ENCODE measurements at places on chromosomes 2 and 18.

GRCh38 chr18:22939649-22940048 lies 6.5 kb downstream of the RBBP8 start:
- DNase-seq = no peak

GRCh38 chr2:45256173-45256866 lies 247.1 kb upstream of the SIX2 start:
- no peak for DNase-seq

- no peak for DNase-seq
These were observed 14.4 kb downstream of the STK11IP start for GRCh38 chr2:219611866-219612576.

GRCh38 chr18:43665105-43665788 lies 388.0 kb upstream of the SYT4 start:
- no peak for DNase-seq

- no peak for DNase-seq
These were observed 98.7 kb downstream of the STPG4 start for GRCh38 chr2:47056374-47056773.

- DNase-seq = no peak
These were observed 55.1 kb upstream of the RAPGEF4 start for GRCh38 chr2:172680436-172681068.

DNA sequence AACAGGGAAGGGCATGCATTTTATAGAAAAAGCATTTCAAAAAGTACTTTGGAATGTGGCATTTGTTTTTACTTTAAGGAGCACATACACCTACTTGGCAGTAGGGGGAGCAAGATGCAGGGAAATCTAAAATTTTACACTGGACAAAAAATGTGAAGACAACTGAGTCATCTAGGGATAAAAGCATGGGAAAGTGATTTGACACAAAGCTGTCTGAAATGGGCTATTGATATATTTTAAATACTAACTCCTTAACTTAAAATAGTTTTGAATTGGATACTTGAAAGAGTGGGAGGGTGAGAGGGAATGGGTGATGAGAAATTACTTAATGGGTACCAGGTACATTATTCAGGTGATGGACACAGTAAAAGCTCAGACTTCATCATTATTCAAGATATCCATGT lies 15.8 kb downstream of the TMEM200C start:
- no peak for DNase-seq

DNA sequence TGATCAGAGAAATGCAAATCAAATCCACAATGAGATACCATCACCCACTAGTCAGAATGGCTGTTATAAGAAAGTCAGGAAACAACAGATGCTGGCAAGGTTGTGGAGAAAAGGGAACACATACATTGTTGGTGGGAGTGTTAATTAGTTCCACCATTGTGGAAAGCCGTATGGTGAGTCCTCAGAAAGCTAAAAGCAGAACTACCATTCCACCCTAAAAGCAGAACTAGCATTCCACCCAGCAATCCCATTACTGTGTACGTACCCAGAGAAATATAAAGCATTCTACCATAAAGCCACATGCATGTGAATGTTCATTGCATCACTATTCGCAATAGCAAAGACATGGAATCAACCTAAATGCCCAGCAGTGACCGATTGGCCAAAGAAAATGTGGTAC lies 60.7 kb downstream of the ANKRD62 start:
- DNase-seq = no peak

DNA sequence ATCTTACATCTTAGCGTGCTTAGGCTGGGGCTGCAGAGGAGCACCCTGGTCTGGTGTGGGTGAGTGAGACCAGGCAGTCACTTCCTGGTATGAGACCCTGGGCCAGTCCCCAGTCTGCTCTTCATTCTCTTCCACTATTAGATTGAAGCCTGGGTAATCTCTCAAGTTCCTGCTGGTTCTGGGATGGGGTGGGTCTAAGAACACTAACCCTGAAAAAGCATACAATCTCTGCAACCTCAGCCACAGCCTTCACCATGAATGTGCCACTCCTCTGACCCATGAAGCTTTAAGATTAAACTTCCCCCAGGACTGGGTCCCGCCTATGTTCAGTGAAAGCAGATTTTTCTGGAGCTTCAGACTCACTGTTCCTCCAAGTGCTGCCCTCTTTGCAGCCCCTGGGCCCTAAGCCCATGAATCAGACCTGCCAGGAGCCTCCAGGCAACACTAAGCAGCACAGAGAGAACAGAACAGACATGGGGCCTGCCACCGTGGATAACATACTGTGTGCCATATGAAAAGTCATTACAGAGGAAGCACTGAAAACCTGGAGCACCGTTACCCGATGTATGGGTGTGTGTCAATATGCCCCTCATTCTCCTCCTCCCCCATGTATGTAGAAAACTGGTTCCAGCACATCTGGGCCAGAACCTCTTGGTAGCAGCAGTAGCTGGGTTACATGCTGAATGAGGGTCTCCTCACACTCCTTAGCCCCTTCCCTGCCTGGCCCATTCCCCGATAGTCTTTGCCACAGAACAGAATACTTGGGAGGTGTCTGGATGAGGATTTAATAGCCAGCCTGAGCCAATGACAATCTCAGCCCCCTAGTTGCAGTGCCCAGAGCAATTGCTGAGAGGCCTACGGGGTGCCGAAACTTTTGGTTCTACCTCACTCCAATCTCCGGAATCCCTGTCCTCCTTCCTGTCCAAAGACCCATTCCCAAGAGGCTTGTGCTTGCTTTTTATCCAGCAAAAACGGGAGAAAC lies 2.7 kb upstream of the SIX2 start:
- DNase-seq = no peak

- no peak for DNase-seq
These were observed 610.0 kb downstream of the KCNJ3 start for GRCh38 chr2:155308367-155309009.

DNA sequence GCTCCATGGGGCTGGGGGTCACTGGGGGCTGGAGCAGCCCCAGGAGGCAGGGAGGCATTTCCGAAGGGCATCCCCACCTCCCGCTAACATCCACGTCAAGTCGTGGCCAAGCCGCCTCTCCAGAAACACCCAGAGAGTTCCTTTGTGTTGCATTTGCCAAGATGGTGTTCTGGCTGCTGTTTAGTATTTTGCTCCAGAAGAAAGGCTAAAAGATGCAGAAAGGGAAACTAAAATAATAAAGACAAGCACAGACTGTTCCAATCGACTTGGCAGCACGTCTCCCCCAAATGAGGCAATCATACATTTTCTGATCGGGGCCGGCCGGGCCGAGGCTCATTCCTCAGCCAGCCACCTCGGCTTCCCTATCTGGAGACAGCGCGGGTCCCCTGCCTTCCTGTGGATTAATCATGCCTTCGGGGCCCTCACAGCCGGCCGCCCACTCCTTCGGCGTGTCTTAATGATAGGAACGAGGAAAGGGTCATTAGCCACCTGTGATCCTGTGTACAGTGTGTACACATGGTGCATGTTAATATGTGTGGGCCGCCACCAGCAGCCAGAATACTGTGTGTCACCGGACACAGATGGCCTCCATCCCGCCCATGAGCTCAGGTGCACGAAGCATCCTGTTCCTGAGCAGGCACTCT lies 169.2 kb downstream of the KLHL29 start:
- no peak for DNase-seq

DNA sequence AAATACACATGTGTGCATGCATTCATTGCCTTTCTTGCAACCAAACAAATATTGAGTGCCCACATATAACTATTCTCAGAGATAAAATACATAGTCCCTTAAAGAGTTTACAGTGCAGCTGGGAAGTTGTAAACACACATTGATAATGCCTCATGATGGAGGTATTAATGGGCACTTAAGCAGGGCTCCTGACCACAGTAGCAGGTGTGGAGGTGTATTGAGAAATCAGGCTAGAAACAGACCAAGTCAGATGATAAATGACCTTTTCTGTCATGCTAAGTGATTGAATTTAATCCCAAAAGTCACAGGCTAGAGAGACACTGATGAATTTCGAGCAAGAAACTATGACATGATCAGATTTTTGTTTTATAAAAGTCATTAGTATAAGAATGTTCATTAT lies 157.7 kb downstream of the ZNF385B start:
- DNase-seq = no peak

- no peak for DNase-seq
These were observed 83.2 kb downstream of the CELF4 start for GRCh38 chr18:37482433-37482832.

DNA sequence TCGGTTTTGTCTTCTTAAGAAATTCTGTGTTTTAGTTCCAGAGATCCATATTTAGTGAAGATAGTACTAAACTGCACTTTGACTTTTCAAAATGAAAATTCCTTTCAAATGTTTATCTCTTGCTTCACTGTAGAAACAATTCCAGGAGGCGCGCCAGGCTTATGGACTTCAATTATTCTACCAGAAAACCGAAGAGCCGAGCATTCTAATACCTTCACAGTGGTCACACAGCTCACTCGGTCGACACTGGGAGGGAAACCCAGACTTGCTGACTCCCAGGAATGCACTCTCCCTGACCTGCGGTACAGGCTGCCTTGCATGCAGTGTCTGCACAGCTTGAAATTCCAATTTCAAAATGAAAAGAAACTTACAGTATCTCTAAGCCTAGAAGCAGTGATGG lies 119.9 kb upstream of the PIEZO2 start:
- DNase-seq = no peak

DNA sequence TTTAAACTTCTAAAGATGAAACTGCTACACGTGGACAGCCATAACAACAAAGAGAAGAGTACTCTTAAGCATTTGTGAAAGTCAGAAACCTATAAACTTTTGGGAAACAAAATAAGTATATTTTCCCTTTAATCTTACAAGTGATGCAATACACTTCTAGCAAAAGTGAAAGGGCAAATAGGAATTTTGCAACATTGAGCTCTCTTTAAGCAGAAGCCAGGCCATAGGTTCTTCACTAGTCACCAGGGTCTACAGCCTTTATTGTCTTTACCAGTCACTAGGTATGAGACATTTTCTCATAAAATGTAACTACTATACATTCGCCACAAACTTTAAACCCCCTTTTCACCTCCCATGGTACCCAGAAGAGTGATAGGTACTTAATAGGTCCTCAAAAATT lies 37.5 kb downstream of the SCN1A start:
- DNase-seq = no peak

GRCh38 chr2:45169339-45170190 lies 160.3 kb upstream of the SIX2 start:
- DNase-seq = no peak

- DNase-seq = no peak
These were observed 185.1 kb upstream of the LHCGR start for GRCh38 chr2:48940606-48941005.

GRCh38 chr2:74448771-74449170 lies 6.1 kb upstream of the INO80B start:
- DNase-seq = no peak

GRCh38 chr2:126413079-126413478 lies 242.9 kb upstream of the GYPC start:
- DNase-seq = peak; percentile 3

DNA sequence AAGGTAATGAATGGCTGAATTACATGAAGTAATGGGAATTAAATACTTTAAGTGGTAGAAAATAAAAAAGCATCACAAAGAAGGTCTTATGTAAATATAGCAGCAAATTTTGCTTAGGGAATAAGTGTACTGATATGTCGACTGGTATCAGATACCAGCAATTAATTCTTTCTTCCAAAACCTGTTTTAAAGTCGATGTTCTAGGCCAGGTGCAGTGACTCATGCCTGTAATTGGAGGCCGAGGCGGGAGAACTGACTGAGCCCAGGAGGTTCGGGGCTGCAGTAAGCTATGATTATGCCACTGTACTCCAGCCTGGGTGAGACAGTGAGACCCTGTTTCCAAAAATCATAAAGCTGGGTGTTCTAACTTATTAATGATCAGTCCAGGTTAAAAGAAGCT lies 30.3 kb downstream of the SP3 start:
- DNase-seq = no peak

DNA sequence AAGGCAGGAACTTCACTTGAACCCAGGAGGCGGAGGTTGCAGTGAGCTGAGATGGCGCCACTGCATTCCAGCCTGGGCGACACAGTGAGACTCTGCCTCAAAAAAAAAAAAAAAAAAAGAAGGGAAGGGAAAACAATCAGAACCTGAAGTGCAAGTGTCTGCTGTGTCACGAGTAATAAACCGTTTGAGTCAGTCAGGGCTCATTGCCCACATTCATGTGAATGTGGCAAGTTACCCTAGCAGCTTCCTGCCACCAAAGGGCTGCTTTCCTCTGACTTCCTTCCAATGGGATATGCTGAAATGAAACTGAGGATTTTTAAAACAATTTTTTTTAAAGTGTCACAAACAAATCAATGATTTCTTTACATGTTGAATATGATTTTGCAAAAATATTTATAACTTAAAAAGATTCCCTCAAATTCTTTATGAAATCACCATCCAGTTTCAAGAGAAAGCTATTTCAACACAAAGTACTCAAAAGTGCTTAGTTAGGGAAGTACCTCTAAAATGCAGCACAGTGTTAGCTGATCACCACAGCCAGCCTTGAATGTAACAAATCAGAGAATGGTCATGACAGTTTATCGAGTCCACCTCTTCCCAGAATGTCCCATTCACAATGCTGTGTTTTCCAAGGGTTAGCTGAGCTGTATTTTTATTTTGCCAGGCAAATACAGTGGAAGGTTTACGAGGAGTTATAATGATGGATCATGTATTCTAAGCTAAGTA lies 36.4 kb downstream of the WDSUB1 start:
- no peak for DNase-seq

DNA sequence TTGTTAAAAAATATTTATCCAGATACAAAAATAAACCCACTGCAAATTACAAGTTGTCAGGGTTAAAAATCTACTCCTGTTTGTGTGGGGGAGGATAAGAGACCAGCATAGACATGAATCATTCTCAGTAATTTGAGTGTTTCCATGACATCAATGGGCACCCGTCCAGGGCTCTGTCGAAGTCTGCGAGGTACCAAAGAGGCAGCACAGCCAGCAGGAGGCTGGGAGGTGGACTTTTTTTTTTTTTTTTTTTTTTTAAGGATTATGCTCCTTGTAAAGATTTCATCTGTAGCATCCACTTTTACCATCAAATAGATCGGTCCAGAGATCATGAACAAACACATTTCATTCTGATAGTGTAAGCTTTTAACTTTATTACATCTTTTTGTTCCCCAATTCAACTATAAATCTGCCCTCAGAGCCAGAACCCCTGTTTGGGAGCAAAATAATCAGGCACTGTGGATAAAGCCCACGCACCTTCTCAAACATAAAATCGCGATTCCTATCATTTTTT lies 182.0 kb downstream of the TCF4 start:
- no peak for DNase-seq

DNA sequence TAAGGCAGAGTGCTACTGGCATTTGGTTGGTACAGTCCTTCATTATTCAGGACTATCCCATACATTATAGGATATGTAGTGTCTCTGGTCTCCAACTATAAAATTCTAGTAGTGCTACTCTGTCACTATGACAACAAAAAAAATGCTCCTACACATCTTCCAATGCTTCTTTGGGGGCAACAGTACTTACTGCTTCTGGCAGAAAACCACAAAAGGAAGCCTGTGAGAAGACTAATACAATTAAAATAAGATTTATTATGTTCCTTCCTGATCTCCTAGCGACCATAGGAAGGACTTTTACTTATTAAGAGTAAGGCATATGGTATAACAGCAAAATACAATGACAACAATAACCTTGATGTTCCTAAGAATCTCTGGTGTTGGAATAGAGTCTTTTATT lies 48.4 kb upstream of the CPO start:
- DNase-seq = no peak

- no peak for DNase-seq
These were observed 35.6 kb downstream of the PXDN start for GRCh38 chr2:1708476-1709334.

- DNase-seq = no peak
These were observed 31.1 kb downstream of the EFR3B start for GRCh38 chr2:25073025-25073424.

Measured in central memory CD4-positive, alpha-beta T cell (primary cell).